ELF-1 (cell line): ENCODE measurements at places on chromosomes 3 and 15.

- DNase-seq = no peak
Measured at GRCh38 chr3:58241306-58242044, 3.9 kb downstream of the ABHD6 start.

DNA sequence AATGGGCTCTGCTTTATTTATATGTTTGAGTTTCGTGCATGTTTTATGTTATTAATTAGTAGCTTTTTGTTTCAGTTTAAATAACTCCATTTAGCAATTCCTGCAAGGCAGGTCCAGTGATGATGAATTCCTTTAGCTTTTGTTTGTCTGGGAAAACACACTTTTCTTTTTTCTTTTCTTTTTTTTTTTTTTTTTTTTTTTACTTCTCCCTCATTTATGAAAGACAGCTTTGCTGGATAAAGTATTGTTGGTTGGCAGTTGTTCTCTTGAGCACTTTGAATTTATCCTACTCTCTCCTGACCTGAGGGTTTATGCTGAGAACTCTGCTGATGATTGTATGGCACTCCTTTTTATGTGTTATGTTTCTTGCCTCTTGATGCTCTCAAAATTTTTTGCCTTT, 35.7 kb downstream of the TMEM39A start:
- no peak for DNase-seq

GRCh38 chr15:67158367-67158766, 93.0 kb downstream of the SMAD3 start:
- no peak for DNase-seq

DNA sequence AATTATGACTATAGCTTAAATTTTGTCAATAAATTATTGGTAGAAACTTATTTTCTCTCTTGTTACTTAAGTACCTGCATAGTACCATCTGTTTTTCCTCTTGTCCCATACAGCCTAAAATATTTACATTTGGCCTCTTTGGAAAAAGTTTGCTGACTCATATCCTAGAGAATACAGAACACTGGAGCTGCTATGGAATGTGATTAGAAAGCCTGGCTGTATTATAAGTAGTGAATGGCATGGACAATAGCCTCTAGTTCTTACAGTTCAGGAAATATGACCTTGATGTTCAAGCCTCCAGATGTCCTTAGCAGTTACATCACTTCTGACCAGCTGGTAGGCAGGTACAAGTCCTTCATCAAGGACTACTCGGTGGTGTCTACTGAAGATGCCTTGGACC, 28.3 kb downstream of the ST8SIA2 start:
- DNase-seq = no peak
